ENCODE measurements at places on chromosomes 11 and 22.
A peak's percentile ranks its signal among the peaks of the same experiment; 100 is the strongest.

DNA sequence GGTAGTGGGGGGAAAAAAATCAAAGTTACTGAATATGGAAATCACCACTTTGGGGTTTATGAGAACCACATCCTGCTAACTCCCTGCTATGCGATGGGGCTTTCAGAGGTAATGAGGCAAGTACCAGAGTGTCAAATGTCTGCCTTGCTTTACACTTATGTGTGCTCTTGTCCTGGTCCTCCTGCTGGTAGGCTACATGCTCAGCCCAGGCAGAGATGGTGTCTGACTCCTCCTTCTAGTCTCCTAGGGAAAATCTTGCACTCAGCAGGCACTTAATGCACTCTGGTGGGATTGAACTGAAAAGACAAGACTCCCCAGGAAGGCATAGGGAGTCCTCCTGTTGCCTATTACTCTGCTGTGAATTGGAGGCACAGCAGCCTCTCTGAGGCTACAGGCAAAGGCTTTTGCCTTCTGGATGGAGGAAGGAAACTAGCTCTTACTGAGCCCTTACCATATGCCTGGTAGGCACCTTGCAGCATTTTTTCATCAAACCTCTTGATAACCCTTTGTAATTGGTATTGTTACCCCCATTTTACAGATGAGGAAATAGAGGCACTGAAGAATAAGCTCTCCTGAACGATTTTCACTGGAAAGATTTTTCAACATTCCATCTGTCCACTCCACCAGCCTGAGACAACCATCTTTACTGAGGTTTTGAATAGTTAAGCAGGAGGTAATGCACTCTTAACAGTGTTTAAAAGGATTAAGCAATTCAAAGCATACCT is 132.1 kb upstream of the PAX6 start:
- DNase-seq: no peak

DNA sequence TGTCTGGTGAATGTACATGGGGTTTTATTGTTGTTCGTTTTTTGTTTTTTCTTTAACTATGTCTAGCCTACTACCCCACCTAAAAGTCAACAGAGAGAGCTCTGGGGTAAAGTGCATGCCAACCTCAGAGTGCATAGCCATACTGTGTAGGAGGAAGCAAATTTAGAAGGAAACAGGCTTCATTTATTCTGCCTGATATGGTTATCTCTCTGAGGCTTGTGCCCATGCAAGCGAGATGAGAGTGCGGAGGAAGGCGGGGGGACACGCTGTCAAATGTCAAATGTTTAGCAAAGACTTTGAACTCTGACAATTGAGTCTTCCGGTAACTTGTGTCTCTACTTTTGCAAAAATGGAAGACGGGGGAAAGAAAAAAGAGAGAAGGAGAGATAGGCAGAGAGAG is 295.5 kb downstream of the ETS1 start:
- peak; percentile 77 for DNase-seq

DNA sequence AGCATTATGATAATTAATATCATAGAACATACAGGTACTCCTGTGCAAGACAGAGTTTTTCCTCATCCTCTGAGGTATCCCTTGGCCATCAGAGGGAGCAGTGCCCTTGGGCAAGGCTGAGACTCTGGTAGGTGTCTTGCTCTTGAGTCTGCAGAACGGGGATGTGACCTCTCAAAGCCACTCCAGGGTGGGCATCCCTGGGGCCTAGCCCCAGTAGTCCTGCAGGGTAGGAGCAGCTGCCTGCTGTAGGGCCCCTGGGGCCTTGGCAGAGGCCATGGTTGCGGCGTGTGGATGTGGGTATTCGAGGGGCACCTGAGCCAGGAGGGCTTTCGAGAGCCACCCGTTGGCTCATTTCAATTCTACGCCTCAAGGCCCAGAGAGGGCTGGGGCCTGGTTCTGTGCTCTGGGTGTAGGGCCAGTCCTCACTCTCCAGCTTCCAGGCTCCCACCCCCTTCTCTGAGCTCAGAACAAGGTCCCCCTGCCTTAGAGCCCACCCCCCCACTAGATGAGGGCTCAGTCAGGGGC is 7.7 kb upstream of the OMP start:
- DNase-seq: no peak

DNA sequence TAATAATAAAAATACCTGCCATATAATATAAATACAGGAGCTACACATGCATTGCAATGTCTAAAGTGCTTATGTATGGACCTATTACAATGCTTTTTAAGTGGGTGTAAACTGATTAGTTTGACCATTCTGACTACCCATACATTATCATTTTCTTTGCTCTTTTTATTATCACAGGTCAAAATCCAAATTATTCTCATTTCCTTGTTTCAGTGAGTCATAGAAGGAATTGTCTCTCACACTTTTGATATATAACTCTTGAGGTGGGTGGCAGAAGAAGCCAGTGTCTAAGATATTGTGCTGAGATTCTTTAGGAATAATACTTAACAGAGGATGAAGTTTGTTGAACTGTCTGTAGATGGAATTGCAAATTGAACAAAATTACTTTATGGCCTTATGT is 35.6 kb downstream of the GAS2 start:
- DNase-seq: no peak

GRCh38 chr11:40567392-40567791 is 892.1 kb downstream of the LRRC4C start:
- DNase-seq: no peak

GRCh38 chr11:98834776-98835175 is 186.0 kb upstream of the CNTN5 start:
- no peak for DNase-seq

DNA sequence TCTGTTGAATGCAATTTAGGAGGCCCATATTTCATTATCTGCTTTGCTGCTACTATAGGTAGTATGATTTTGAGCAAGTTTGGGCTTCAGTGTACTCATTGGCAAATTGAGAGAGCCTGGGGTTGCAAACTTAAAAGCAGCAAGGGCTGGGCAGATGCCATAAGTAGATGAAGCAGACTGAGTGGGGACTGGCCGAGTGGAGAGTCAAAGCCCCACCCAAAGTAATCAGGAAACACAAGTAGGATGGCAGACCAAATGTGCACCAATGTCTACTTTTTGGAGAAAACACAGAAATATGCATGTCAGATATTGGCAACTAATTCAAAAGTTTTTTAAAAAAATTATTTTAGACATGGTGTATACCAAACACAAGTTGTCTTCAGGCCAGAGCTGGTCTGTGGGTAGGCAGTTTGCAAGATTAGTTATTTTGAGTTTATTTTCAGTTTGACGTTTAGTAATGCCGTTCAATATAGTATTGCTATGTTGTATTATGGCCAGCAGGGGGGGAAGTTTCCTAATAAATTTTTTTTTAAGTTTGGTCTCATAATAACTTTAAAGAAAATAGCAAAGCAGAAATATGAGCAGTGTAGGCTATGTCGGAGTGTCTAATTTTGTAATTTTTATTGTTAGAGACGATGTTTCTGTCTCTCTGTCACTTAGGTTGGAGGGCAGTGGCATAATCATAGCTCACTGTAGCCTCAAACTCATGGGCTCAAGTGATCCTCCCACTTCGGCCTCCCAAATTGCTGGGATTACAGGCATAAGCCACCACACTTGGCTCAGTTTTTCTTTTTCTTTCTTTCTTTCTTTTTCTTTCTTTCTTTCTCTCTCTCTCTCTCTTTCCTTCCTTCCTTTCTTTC is 105.1 kb downstream of the HIPK3 start:
- no peak for DNase-seq

GRCh38 chr11:132519241-132519815 is 1013.0 kb downstream of the OPCML start:
- DNase-seq: no peak

- no peak for DNase-seq
These were observed 26.5 kb downstream of the KRTAP5-5 start for GRCh38 chr11:1656061-1656441.

- no peak for DNase-seq
These were observed 150.7 kb downstream of the BRD1 start for GRCh38 chr22:49676783-49677494.

- no peak for DNase-seq
These were observed 48.8 kb downstream of the ABTB2 start for GRCh38 chr11:34308913-34309585.

GRCh38 chr11:120674542-120674941 is 163.0 kb downstream of the GRIK4 start:
- no peak for DNase-seq

GRCh38 chr22:37968452-37969251 is 15.2 kb downstream of the POLR2F start:
- no peak for DNase-seq

DNA sequence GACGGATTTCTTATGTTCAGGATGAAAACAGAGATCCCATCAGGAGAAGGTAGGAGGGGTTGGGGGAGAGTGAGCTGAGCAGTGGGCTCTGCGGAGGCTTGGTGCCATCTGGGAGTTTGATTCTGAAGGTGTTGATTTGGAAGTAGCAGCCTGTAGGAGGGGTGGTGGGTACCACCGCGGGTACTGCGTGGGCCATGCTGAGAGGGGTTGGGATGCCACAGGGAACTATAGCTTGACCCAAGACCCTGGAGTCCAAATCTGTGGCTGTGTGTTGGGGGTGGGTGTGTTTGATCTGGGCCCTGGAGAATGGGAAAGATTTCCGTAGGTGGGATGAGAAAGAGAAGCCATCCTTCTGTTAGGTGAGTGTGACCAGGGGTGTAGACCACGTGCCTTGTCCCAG is 5.0 kb downstream of the INCENP start:
- DNase-seq: no peak

DNA sequence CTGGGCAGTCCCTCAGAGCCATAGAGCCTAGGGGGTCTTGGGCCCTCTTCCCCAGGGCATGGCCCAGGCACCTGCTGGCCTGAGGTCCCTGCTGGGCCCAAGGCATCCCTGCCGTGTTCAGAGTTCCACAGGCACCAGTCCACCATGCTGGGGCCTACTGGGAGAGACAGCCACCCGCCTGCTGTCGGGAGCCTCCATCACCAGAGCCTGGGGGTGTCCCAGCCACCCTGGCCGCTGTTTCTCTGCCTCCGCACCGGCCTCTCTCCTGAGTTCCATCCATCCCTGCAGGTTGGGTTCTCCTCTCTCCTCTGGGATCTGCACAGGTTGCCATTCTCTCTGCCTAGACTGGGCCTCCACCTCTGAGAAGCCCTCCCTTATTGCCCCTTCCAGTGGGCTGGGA is 68.6 kb downstream of the KCNQ1 start:
- DNase-seq: peak; percentile 1

GRCh38 chr11:65720211-65720934 is at the start of gene RNASEH2C:
Gene RNASEH2C (minus strand): TSS chr11:65720798. CDS start chr11:65720758, 40 bp downstream.
- peak; percentile 92 for DNase-seq

- no peak for DNase-seq
These were observed 28.5 kb downstream of the CD44 start for GRCh38 chr11:35167426-35167954.

GRCh38 chr11:35584321-35584720 is 33.9 kb upstream of the FJX1 start:
- no peak for DNase-seq

GRCh38 chr11:5923427-5923776 is 18.6 kb upstream of the OR56A3 start:
- no peak for DNase-seq

- no peak for DNase-seq
These were observed 77.9 kb downstream of the ARHGAP20 start for GRCh38 chr11:110634370-110634769.

DNA sequence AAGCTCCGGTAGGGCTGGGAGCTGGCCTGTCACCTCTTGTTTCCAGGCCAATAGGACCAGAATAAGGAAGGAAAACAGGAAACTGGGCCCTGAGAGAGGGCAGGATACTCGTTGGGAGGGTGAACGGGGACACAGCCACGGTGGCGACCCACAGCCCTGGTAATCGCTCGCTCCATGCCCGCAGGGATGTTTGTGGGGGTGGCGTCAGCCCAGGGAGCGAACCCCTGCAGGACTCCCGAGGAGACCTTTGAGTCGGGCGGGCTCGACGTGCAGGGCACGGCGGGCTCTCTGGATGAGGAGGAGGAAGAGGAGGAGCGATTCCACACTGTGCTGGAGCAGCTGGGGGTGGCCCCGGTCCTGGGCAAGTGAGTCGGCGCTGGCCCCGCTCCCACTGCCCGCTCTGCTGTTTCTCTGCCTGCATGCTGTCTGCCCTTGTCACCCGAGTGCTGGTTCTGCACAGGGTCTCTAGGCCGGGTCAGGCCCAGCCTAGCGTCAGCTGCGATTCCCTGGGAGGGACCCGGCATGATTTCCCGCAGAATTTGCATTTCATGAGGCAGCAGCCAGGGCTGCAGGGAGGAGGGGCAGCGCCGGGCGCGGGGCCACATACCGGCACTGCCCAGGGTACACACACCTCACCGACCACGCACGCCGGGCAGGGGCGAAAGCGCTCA is 1.6 kb downstream of the CRACR2B start:
- no peak for DNase-seq

- no peak for DNase-seq
These were observed 499.4 kb upstream of the API5 start for GRCh38 chr11:42812361-42812760.

- no peak for DNase-seq
These were observed 68.1 kb downstream of the GRIK4 start for GRCh38 chr11:120579611-120580031.

DNA sequence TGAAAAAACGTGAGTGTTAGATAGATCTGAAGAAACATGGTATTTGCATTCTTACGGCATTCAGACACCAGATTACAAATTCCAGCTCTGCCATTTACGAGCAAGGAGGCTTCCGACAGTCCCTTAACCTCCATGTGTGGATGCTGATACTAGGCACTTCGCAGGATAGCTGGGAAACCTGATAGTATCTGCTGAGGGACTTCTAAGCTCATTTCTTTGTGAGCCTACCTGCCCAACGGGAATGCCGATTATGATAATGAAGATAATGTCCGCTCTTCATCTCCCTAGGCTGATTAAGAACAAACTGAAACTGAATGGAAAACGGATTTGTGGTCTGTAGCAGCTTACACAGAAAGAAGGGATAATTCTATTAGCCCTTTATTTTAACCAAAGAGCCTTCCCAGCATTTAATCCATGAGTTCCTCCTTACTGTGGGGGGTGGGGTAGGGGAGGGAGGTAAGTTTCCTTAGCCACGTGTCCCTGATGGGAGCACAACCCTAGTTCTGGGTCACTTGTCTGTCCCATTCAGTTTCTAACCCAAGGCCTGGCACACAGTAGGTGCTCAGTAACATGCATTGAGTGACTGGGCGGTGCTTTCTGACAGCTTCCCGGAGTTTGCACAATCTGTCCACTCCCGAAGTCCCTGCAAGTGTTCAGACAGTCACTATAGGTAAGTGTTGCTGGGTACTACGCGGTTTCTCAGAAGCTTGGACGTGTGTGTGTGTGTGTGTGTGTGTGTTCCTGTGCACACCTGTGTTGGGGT is 39.2 kb downstream of the CD6 start:
- DNase-seq: no peak

Data from activated CD4-positive, alpha-beta T cell treated with anti-CD3 and anti-CD28 coated beads for 36 hours (primary cell).